Daoy (cell line): ENCODE measurements at places on chromosomes 5 and 9.

DNA sequence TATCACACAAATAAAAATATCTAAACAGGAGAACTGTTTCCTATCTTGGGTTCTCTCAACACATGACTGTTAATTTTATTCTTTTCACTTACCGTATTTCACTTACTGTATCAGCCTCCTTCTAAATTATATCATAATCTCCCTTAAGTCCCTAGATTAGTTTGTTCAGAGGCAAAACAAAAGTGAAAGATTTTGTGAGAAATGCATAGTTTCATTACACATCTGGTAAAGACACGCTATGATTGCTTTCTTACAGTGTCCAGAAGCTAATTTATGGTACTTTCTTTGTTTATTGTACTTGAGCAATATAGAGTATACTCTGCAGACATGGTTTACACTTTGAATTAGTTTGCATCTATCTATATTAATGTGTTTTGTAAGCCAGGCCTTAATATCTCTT is 159.7 kb upstream of the TLX3 start:
- DNase-seq: no peak

GRCh38 chr5:144179226-144179625 is 8.6 kb downstream of the KCTD16 start:
- DNase-seq: no peak

GRCh38 chr5:41738710-41739354 is 131.4 kb downstream of the OXCT1 start:
- no peak for DNase-seq

DNA sequence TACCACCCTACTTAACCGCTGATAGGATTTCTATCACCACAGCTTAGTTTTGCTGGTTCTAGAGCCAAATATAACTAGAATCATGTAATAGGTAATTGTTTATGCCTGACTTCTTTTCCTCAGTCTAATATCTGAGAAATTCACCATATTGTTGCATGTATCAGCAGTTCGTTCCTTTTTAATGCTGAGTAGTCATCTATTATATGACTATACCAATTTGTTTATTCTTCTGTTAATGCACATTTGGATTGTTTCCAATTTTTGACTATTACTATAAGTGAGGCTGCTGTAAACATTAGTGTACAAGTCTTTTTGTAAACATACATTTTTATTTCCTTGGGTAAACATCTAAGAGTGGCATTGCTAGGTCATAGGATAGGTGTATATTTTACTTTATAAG is 25.9 kb downstream of the CSNK1G3 start:
- no peak for DNase-seq
